ENCODE measurements at places on chromosomes 1 and 21. TPM values are rescaled to one million over a fixed set of nuclear protein-coding genes. Genes with fewer than 3 reads are reported as not detected.

The RUNX3 gene
- total RNA-seq = 1.3 TPM

The FCRL1 gene
- not detected for total RNA-seq

The HMGB4 gene
- total RNA-seq = not detected

The AQP10 gene
- total RNA-seq = not detected

The IFNAR2 gene
- 25.9 TPM for total RNA-seq

The HAPLN2 gene
- total RNA-seq = 144 TPM

The TRAPPC10 gene
- total RNA-seq = 87.6 TPM

The RASSF5 gene
- total RNA-seq = 12.3 TPM

The MPL gene
- total RNA-seq = 3.2 TPM

The CFAP141 gene
- not detected for total RNA-seq

The SZRD1 gene
- total RNA-seq = 53.6 TPM

The IQGAP3 gene
- 0.29 TPM for total RNA-seq

The STYXL2 gene
- total RNA-seq = 0.45 TPM

The HJV gene
- total RNA-seq = not detected

The FH gene
- 59.6 TPM for total RNA-seq

The AMY1A gene
- total RNA-seq = not detected

The HLX gene
- 1.5 TPM for total RNA-seq

The SRSF11 gene
- 180 TPM for total RNA-seq

The RXFP4 gene
- not detected for total RNA-seq

The FAM163A gene
- 1.5 TPM for total RNA-seq

The JUN gene
- 86.8 TPM for total RNA-seq

The ANGPTL3 gene
- total RNA-seq = not detected

The CHI3L2 gene
- 6.1 TPM for total RNA-seq

The NGF gene
- total RNA-seq = 1.3 TPM

The CHRM3 gene
- total RNA-seq = 59.3 TPM

The NCMAP gene
- total RNA-seq = 0.15 TPM

The RXRG gene
- 3.6 TPM for total RNA-seq

The MSH4 gene
- 2.9 TPM for total RNA-seq

The ESRRG gene
- total RNA-seq = 16.0 TPM

The ERICH3 gene
- total RNA-seq = 23.0 TPM

The C1orf74 gene
- 2.4 TPM for total RNA-seq

The PCP4L1 gene
- total RNA-seq = 43.6 TPM

The LCE1B gene
- total RNA-seq = not detected

Data from dorsolateral prefrontal cortex (tissue), 122 donors.